ENCODE measurements at places on chromosomes 12 and 14.

DNA sequence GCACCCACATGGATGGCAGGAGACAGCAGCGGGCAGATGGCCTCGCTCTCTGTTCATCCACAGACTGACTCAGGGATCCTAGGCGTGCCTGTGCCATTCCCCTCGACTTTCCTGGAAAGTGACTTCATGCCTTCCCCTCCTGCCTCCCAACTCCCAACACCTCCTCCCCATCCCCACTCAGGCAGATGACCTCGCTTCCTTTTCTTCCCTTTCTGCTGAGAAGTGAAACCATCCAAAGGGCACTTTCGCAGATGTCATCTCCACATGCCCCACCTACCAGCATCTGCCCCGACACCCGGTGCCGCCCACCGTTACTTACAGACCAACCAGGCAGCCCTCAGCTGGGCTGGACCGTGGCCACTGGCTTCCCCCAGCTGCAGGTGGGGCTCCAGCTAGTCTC lies 29.6 kb downstream of the BEGAIN start:
- no peak for DNase-seq

DNA sequence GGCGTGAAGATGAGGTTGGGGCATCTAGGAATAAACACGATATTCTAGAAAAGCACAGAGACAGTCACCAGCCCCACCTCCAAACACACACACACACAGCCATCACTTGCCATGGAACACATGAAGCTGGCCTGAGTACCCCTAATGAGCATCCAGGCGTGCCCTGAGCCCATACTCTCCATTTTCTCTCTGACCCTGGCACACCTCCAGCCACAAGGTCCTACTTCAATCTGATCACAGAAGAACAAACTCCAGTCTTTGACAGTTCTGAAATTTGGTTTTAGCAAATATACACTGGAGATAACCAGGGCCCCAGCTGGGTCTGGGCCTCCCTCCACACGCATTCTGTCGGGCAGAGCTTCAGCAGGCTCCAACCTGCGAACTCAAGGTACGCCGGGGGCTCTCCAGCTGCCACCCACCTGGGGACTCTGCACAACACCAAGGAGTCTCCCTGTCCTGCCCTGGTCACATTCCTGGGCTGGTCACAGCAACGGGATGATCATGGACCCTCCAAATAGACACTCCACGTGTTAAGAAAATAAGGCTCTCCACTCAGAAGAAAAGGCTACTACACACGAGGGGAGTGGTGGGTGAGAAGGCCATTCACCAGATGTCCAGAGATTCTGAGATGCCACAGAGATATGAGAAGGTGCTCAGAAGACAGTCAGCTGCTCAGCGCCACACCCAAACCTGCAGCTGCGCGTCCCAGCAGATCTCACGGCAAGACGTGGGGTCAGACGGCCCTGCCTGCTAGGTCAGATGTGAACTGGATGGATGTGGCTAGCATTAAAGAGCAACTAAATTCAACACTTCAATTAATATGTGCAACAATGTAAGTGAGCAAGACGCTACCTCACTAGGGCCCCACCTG lies 57.0 kb upstream of the PNMA1 start:
- no peak for DNase-seq

DNA sequence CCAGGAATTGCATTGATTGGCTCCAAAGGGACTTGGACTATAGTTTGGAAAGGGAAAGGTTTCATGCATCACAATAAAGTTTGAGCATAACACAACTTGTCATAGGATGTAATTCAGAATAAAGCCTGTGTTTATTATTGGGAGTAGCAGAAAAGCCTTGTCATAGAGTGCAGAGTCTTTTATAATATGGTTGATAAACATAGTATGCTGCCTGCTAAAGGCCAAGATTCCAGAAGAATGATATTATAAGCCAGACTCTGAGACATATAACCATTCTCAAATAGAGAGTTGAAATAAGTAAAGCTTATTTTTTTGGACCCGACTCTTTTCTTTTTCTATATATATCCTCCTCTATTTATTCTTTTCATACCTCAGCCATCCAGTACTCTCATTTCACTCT lies 207.3 kb downstream of the LRIG3 start:
- DNase-seq, result no peak

GRCh38 chr14:39160494-39160893 lies 9.6 kb downstream of the TRAPPC6B start:
- DNase-seq, result no peak

GRCh38 chr12:54277823-54278276 lies 2.1 kb downstream of the CBX5 start:
- DNase-seq, result no peak

- no peak for DNase-seq
These were observed 1.6 kb downstream of the ANHX start for GRCh38 chr12:133233993-133234564.

DNA sequence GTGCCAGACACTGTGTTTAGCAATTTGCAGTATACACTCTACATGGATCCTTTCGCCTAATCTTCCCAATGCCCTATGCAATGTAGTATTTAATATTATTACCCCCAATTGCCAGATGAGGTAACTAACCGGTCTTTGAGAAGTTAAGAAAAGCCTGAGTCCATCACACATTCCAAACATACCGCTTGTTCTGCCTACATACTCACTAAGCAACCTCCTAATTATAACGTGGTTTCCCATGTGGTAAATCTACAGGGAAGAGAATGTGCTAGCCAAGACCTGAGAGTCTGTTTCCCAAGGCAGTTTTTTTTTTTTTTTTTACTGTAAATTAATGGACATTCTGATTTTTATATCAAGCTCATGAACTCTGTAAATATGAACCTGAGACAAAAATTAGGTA lies 37.2 kb downstream of the ATP2B1 start:
- DNase-seq, result no peak

DNA sequence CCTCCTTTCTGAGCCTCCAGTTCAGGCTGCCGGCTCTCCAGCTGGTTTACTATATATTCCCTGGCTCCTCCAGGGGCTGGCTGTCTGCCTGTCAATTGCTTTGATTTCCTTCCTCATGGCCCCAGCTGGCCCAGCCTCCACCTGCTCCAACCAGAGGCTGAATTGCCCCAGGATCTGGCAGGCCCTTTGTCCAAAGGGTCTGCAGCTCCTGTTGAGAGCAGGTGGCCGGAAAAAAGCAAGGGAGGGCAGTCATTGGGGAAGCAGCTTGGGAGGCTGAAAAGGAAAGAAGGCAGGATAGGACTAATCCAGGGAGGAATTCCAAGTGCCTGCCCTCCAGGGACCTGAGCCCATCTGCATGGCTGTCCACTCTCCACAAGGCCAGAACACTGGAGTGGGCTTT lies 25.3 kb downstream of the PAH start:
- DNase-seq, result no peak

- peak; percentile 53 for DNase-seq
These were observed 101.2 kb upstream of the SLC38A2 start for GRCh38 chr12:46473634-46474329.

DNA sequence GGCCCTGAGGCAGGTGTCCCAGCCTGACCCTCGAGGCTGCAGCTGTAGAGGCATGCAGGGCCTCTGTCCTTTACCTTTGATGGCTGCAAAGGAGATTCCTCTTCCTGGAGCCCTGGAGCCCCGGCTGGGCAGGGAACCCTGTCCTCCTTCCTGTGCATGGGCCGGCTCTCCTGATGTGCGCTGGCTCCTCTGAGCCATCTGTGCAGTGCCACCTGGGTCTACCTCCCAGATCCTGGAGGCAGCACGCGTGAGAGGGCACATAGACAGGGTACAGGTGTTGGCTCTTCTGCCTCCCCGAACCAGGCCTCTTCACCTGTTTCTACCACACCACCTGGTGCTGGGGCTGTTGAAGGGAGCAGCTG lies 115.1 kb downstream of the BEGAIN start:
- DNase-seq, result no peak

GRCh38 chr14:45492876-45493275 lies 239.9 kb upstream of the MIS18BP1 start:
- DNase-seq, result no peak

DNA sequence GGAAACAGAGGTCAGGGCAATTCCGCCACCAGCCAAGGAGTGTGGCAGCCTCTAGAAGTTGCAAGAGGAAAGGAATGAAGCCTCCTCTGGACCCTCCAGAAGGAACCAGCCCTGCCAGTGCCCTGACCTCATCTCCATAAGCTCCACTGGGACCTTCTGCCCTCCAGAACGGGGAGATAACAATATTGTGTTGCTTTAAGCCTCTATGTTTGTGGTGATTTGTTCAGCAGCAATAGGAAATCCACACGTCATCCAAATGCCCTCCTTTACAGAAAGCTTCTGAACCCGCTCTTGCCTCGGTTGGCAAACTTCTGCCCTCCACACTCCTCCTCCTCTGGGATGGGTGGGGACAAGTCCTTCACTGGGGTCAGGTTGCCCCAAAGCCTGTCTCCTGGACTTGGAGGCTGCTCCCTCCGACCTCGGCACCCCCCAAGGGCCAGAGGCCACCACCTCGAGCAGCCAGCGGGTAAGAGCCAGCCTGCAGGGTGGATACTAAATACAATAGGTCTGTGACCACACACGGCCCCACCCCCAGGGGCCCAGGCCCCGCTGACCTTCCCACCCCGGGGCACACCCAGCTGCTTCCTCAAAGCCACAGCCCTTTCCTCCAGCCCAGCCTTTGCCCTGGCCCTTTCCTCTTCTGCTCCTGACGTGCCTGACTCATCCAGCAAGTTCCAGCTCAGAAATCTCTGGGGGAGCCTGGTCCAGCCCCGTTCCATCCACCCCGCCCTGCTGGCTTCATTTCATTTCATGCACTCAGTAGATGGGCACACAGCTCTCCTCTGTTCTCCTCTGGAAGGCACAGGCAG lies 58.7 kb upstream of the NCOR2 start:
- peak; percentile 83 for DNase-seq

DNA sequence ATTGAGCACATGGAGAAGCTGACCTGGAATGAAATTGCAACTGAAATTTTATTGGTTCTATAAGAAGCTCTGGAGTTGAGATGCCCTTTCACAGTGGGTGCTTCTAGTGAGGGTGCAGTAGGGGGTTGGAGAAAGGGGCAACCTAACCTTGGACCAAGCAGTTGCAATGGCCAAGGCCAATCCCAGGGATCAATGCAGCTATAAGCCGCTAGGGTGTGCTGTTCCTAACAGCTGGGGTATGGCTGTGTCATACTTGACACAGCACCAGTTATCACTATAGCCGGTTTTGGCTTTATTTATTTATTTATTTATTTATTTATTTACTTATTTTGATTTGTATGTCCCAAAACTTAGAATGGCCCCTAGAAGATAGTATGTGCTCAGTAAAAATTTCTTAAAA lies 505.9 kb downstream of the FLRT2 start:
- no peak for DNase-seq

- DNase-seq, result no peak
These were observed 264.0 kb downstream of the EGLN3 start for GRCh38 chr14:33686856-33687255.

Data from left hindlimb (tissue), 1 donor.